ENCODE measurements at places on chromosomes 4 and X.

DNA sequence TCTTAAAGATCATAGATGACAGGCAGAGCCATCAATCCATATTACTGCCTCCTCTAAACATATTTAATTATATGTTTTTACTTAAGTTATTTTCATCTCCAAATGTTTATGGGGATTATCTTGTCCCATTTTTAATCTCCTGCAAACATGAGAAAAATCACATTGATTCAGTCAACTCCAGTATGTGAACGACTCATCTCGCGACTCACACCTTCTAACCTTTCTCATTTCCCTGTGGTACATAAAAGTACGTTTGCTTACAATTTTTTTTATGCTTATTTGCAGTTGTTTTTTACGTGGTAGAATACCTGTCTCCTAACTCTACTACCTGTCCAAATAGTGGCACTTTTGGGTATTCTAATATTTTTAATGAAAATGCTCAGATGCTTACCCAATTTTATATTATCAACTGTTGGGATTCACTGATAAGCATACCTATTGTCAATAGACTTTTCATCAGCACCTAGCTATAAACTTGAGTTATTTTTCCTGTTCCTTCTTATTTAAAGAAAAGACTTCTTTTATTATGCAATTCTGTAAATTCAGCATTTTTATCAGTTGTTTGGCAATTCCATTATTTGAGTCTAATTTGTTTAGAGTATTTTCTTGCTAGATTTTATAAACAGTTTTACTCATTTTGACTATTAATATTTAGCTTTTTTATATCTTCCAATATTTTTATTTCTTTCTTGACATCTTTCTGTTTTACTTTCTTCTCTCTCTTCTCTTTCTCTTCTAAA lies 276.6 kb downstream of the ANK2 start:
- no peak for DNase-seq

- DNase-seq: no peak
These were observed 190.1 kb upstream of the C1QTNF7 start for GRCh38 chr4:15237648-15238230.

GRCh38 chrX:48945517-48946348 lies 11.7 kb downstream of the OTUD5 start:
- no peak for DNase-seq

GRCh38 chrX:84415140-84415539 lies 87.1 kb downstream of the HDX start:
- no peak for DNase-seq

All from left forelimb (tissue), 1 donor.